ENCODE measurements at places on chromosomes 7 and 10.

DNA sequence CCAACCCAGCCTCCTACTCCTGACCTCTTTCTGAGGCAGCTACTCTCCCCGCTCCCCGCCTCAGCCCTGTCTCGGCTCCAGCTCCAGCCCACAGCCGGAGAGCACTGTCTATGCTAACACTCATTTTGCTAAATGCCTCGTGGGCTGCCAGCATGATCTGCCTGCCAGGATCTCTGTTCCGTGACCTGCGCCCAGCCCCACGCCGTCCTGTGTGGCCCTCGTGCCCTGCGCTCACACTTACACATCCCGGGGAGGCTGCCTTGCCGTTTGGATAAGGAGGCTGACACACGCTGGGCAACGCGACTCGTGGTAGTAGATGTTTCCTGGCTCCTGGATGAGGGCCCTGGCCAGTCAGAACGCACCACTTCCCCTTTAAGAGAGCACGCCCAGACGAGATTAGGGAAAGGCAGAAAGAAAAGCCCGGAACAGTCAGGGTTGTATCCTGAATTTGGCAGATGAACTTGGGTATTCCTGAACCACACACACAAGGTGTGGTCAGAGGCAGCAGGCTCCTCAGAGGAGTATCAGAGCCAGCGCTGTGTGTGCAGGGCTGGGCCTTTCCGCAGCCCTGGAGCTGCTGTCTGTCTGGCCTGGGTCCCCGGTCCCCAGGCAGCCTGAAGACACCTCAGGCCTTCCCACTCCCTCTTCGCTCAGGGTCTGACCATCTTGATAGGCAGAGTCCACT lies 97.7 kb upstream of the EFCAB10 start:
- peak; percentile 62 for DNase-seq

DNA sequence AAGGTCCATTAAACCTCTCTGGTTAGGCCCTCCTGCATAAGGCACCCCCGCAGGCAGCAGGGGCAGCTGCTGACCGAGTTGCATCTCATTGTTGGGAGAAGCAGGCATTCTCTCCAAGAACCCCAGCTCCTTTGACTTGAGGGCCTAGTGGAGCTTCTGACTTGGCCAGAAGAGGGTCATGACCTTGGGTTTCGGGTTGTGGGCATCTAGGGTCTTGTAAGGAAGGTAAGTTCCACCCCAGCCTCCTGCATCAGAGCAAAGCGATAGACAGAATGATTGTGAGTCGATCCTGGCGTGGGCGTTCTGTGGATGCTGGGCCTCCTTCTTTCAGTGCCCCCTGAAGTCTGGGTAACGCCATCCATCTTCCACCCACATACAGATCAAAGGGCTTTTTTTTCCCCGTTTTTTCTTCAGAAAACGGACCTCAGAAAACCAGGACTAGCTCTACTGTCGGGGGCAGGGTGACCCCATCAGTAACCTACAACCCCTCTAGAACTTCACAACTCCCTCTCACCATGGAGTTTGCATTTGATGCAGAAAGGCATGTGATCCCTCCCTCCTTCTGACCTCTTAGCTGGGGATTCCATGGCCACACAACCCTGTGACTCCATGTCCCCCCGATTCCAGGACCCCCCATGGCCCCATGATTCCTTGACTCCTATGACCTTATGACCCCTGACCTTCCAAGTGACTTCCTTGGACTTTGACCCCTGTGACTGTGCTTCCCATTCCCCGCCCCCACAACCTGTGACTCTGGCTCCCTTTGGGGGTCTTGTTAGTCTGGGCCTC lies 3.0 kb downstream of the SEMA4G start:
- no peak for DNase-seq

DNA sequence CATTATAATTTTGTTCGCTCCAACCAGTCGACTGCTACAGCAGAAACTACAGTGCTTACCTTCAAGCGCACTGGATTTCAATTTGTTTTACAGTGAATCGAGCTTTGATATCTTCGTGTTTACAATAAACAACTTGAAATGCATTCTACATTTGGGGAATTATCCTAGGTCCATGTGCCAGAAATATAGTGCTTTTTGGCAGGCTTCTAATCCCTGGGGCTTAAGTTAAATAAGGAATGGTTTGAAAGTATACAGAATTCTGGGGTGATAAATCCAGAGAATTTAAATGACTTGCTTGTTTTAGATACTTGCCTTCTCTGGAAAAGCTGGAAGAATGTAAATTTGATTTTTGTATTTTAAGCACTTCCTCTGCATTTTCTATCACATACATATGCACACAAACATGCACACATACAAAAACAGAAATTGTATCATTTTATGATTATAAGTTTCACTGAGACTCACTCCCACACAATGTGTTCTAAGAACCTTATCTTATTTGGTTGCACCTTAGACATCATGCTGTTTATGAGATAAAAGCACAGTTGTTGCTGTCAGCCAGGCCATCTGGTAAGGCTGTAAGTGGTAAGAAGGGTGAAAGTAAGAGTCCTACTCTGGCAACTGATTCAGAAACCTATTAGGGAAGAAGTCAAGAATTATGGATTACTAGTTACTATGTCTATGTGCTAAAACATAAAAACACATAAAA lies 347.2 kb upstream of the KCND2 start:
- no peak for DNase-seq

- peak; percentile 13 for DNase-seq
Observed at GRCh38 chr10:132364594-132364970, 32.4 kb upstream of the PWWP2B start.
